ENCODE measurements at places on chromosomes 7 and 10.

DNA sequence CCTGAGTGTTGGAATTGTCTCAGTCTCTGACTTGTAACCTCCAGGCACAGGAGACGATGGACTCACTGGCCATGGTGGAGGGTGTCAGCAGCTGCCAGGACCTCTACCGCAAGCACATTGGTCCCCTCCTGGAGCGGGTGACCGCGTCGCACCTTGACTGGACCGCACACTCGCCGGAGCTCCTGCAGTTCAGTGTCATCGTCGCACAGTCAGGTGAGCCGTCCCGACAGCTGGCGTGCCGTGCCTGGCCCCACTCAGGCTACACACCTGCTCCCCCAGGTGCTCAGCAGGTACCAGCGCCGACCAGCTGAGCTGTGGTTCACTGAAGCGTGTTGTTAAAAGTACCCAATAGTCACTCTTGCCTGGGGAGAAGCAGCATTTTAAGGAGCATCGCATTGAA is 36.7 kb upstream of the PRKAR1B start:
- no peak for DNase-seq

GRCh38 chr10:13955409-13956068 is 368.8 kb downstream of the PRPF18 start:
- DNase-seq = no peak

GRCh38 chr10:114544045-114544659 is 113.9 kb downstream of the ABLIM1 start:
- DNase-seq = peak; percentile 72

DNA sequence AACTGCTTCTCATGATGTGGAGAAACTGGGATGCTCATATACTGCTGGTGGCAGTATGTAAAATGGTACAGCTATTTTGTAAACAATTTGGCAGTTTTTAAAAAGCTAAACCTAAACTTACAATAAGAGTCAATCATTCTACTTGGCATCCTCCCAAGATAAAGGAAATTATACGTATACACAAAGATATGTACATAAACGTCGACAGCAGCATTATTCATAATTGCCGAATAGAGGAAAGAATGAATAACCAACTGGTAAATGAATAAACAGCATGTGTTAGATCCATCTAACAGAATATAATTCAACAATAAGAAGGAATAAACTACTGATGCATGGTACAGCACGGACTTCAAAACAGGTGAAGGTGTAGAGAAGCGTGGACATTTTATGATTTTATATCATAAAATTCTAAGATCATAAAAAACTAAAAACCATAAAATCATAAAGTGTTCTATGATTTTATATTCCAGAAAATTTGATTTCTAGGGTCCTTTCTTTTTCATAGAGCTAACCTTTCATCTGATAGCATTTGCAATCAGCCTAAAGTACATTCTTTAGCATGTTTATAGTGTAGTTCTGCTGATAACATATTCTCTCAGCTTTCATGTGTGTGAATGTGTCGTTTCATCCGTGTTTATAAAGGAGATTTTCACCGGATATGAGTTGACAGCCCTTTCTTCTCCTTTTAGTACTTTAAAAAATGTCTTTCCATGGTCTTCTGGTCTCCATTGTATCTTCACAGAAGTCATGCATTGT is 261.5 kb downstream of the DIP2C start:
- no peak for DNase-seq

DNA sequence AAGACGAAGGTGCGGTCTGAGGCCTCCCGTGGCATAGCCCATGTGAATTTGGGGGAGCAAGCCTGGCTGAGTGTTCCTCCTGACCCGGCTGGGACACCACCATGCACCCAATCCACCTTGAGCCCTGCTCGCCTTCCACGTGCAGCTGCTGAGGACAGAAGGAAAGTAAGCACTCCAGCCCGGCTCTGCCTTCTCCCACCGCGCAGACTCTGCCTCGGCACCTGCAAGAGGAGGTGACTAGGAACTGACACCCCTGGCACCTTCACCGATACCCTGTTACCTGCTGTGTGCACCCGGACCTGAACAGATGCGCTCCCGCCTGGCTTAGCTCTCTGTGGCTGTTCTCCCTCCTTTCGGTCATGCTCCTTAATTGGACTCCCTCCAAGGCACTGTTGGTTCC is 57.0 kb upstream of the OPN4 start:
- no peak for DNase-seq

- DNase-seq = no peak
Measured at GRCh38 chr7:94129443-94130140, 125.4 kb upstream of the BET1 start.

DNA sequence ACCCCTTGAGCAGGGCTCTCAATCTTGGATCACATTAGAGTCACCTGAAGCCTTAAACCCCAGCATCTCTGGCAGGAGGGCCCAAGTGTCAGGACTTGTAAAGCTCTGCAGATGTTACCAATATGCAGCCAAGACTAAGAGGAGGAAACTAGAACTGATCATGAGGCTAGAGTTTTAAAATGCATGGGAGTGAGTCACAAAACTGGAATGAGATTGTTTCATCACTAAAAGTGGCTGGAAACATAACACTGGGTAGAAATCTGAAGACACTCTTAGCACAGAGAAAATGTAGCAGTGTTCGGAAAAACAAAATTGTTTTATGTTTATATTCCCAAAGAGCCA is 63.3 kb upstream of the GHITM start:
- no peak for DNase-seq

Measured in effector memory CD8-positive, alpha-beta T cell (primary cell).